ENCODE measurements at places on chromosomes 11 and 22. TPM values are rescaled to one million over a fixed set of nuclear protein-coding genes. Genes with fewer than 3 reads are reported as not detected.

GRCh38 chr11:78533399-78533798 lies 41.3 kb downstream of the NARS2 start:
- no peak for DNase-seq

DNA sequence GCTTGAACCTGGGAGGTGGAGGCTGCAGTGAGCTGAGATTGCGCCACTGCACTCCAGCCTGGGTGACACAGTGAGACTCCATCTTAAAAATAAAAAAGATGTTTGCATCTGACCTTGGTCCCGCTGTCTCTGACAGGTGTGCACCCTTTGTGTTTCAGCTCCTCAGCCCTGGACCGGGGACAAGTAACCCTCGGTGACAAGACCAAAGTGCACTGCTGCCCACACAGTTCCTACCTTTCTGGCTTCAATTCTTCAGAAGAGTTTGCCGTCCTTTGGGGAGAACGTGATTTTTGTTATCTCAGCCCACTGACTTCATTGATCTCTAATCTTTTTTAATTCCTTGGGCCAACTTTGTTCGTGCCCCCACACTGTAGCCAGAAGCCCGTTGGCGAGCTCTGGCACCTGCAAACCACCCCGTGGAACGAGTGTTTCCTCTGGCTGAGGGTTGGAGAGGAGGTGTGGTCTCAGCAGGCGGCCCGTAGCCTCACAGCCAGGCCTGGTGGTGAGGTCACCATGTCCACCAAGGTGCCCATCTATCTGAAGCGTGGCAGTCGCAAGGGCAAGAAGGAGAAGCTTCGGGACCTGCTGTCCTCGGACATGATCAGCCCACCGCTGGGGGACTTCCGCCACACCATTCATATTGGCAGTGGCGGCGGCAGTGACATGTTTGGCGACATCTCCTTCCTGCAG lies 5.9 kb downstream of the CDC42EP2 start:
- DNase-seq = no peak

- peak; percentile 21 for DNase-seq
These were observed 41.6 kb downstream of the PRCP start for GRCh38 chr11:82858556-82859091.

DNA sequence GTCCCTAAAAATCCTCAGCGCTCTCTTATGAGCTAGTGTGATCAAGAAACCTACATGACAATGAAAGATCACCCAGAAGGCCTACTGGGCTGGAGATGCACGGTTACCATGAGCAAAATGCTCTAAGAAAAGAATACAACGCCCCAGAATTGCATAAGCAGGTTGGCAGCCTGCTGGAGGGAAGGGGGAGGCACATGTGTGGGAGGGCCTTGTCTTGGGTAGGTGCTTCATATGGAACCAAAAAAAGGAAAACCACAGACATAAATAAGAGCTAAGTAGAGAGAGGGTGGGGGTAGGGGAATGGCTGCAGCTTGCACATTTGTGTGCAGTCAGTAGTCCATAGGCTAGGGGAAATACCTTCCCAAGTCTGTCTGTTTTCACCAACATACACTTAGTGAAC lies 2.8 kb downstream of the SIAE start:
- DNase-seq = no peak

DNA sequence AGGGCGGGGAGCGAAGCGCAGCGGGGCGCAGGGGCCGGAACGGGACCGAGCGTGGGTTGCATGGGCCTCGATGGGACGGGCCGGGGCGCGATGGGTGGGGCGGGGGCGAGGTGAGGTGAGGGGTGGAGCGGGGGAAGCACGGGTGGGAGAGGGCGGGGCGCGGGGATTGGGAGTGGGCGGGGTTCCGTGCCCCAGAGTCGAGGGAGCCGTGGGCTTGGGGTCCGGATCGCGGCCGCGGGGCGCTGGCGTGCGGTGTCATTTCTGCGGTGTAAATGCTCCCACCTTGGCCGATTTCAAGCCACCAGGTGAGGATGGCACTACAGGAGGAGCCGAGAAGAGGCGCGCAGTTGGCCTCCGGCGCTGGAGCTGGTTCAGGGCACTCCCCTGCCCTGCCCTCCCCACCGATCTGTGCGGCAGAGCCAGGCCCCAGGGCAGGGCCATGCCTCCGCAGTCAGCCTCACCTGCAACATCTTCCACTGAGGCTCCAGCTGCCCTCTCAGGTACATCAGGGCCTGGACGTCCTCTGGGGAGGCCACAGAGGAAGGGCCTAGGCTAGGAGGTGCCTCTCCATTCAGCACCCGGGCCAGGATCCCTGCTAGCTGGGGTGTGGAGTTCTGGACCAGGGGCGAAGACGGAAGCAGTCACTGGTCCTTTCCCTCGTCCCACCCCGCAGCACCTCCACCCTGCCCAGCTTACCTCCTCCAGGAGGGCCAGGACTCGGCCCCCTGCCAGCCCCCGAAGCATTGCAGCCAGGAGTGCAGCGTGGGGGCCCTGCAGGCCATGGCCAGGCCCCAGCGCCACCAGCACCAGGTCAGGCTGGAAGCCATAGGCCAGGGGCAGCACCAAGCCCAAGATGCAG lies 620 bp upstream of the TUBGCP6 start:
- no peak for DNase-seq

- DNase-seq = no peak
These were observed 16.3 kb downstream of the DGKZ start for GRCh38 chr11:46363455-46364005.

DNA sequence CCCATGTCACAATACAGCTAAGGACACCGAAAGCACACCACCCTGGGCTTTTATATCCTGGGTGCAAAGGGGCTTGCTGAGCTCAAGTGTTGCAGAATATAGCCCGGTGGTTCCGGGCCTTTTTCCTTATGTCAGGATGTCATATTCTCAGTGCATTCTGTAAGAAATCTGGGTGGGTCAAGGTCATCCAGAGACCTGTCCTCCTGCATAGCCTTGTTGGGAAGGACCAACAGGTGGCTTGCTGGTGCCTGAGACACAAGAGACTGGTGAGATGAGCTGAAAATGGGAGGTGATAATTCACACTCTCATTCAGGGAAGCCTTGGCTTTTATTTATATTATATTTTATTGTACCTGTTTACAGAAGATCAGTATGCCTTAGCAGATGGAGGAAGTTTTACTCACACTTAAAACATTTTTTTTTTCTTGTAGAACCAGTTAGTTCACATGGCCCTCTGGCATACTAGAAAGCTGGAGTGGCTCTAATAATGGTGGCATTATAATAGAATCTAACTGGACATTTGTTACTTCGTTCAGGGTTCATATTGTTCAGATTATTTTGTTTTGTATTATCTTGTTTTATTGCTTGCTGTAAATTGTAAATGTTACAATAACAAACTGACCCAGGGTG lies 14.6 kb upstream of the TMEM123 start:
- DNase-seq = no peak

DNA sequence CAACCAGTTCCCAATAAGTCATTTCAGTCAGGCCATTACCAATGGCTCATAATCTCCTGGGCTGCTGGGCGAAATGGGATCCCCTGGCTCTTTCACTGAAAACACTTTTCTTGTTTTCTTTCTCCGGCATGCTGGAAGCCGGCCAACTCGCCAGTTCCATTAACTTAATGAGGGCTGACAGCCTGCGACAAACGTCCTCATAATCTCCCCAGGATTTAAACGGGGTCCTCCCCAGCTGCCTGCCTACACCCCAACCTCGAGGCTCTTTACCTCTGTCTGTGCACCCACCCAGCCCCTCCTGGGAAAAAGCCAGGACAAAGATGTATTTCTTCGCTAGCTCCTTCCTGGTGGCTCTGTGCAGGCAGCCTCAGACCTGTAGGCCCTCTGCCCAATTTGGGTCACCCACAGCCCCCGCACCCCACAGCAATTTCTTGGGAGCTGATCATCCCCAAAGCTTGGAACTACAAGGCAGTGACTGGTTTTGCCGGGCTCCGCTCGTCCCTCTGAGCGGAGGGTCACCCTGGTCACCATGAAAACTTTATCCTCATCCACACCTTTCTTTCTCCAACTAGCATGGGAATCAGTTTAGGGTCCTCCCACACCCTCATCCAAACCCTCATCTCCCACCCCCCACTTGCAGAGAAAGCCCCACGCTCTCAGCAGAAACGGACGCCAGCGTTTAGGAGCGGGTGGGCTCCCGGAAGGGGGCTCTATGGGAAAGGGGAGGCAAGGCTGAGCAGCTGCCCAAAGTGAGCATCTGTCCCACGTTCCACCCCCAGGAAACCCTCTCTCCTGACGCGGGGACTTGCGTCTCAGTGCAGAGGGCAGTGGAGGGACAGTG lies 51.1 kb upstream of the KCNQ1OT1 start:
- DNase-seq = no peak

- peak; percentile 52 for DNase-seq
These were observed 288.1 kb downstream of the ETS1 start for GRCh38 chr11:128299132-128299726.

DNA sequence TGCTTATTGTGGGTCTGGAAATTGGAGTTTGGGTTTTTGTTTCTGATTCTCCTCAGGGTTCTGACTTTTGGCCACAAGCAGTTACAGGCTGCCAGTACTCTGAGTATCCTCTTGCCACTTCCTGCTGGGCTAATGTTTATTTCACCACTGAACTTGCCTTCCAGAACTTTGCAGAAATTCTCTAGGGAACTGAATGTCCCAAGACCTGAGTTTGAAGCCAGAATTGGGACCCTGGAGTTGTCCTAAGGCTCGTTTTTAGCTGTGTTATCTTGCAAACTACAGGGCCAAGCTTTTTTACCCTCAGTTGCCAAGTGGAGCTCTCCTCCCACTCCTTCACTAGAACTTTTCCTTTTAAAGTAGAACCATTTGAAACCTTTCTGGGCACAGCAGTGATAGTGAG lies 89.9 kb downstream of the FAT3 start:
- no peak for DNase-seq

DNA sequence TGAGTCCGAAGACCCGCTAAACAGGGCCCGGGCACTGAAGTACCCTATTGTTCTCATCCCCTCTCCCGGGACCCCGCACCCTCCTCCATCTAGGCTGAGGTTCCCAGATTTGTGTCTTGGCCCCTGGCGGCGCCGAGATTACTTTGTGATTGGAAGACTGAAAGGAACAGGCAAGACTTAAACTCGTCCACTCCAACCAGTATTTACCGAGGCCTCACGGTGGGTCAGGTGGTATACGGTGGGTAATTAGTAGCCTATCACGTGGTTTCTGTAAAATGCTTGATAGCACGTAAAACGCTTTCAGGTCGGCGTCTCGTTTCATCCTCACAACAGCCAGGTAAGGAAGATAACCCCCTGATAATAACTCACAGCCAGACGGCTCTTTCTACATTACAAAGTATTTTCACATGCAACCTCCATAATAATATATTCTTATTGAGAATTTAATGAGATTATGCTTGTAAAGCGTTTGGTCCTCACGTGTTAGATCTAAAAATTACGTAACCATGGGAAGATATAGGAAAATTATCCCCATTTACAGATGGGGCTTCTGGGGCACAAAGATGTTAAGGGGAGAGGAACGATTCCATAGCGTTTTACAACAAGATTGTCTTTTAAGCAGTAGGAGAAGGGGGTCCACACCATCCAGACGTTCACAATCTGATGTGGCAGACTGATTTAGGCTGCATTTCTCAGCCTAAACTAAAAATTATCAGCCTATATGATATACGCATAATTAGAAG lies 642 bp upstream of the PIK3C2A start:
- peak; percentile 68 for DNase-seq

GRCh38 chr11:61411589-61411988 lies 18.2 kb downstream of the CPSF7 start:
- DNase-seq = no peak

DNA sequence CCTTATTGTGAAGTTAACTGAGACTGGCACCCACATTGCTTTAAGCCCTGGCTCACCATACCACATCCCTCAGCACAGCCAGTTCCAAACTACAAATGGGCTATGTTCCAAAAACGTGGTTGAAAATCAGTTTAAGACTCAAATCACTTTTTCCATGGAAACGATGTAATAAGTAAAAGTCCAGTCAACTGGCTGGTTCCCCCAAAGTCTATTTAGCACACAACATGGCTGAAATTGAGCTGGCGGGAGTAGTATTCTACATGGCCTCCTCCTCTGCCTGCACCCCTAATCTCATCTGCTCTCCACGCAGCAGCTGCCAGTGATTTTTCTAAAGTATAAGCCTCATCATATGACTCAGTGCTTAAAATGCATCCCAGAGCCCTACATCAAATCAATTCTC lies 40.9 kb upstream of the BIRC3 start:
- no peak for DNase-seq

DNA sequence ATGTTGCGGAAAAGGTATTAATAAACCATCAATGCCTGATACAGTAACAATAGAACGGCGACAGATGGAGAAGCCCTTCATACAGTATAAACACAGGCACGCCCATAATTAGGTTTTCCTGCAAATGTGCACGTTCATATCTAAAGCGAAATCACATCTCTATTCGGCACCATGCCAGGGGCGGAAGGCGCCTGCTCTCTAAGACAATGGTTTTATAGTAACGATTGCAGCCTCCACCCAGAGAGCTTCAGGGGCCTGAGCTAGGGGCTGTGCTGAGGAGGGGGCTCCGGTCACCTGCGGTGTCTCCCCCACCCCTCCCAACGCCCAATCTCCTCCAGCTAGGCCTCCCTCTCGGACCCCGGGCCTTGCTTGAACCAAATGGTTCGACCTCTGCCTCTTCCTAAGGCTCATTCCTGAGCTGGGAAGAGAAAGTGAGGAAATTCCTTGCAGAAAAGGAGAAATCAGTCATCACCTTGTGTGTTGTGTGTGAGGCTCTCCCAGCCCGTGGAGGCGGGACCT lies 9.6 kb downstream of the KRTAP5-5 start:
- peak; percentile 26 for DNase-seq

DNA sequence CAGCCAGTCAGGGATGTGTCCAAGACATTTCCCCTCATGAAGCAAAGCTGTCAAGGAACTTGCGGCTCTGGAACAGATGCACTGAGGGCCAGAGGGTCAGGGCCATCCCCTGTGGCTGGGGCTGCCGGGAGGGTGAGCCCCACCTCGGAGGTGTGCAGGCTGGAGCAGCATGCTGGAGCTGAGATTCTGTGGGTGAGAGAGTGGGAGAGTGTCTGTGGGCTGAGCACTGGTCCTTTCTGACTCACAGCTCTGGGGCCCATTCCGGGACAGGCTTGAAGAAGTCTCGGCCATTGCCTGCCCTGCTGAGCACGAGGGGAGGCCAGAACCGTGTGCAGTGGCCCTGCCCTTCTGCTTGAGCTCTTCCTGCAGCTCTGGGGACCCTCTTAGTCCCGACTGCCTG lies 2.1 kb downstream of the OMP start:
- peak; percentile 59 for DNase-seq

TREH gene
- not detected for total RNA-seq

OR6T1 gene
- total RNA-seq = 1.2 TPM

LDHAL6A gene
- 0.96 TPM for total RNA-seq

HMOX1 gene
- total RNA-seq = 9.6 TPM

KCNA4 gene
- total RNA-seq = 9.1 TPM

KIRREL3 gene
- total RNA-seq = 0.72 TPM

NXPE1 gene
- total RNA-seq = 2.2 TPM
